CD8-positive, alpha-beta memory T cell (primary cell): ENCODE measurements at places on chromosomes 3 and 15.
A peak's percentile ranks its signal among the peaks of the same experiment; 100 is the strongest.

GRCh38 chr3:142664311-142664710, 59.5 kb upstream of the TRPC1 start:
- DNase-seq: no peak

DNA sequence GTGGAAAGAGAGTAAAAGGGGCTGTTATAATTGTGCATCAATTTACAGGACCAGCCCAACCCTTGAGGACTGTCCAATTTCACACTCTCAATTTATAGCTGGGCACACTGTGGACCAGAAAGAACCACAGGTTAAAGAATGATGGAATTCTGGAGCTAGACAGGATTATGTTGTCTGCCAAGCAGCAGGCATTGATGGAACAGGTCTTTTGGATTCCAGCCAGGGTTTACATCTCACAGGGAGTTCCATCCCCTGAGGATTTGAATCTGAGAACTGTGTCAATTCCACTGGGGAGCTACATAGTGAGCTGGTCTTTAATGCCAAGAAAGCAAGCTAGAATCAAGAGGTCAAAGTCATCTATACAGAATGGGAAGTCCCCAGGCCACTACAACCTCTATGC, 389.5 kb upstream of the WNT5A start:
- no peak for DNase-seq

GRCh38 chr3:129039271-129040038, 21.1 kb upstream of the GP9 start:
- no peak for DNase-seq

- peak; percentile 41 for DNase-seq
Measured at GRCh38 chr3:39147711-39148434, 5.5 kb downstream of the CSRNP1 start.
